ENCODE measurements at places on chromosomes 2 and 18. TPM values are rescaled to one million over a fixed set of nuclear protein-coding genes. Genes with fewer than 3 reads are reported as not detected.
A peak's percentile ranks its signal among the peaks of the same experiment; 100 is the strongest.

DNA sequence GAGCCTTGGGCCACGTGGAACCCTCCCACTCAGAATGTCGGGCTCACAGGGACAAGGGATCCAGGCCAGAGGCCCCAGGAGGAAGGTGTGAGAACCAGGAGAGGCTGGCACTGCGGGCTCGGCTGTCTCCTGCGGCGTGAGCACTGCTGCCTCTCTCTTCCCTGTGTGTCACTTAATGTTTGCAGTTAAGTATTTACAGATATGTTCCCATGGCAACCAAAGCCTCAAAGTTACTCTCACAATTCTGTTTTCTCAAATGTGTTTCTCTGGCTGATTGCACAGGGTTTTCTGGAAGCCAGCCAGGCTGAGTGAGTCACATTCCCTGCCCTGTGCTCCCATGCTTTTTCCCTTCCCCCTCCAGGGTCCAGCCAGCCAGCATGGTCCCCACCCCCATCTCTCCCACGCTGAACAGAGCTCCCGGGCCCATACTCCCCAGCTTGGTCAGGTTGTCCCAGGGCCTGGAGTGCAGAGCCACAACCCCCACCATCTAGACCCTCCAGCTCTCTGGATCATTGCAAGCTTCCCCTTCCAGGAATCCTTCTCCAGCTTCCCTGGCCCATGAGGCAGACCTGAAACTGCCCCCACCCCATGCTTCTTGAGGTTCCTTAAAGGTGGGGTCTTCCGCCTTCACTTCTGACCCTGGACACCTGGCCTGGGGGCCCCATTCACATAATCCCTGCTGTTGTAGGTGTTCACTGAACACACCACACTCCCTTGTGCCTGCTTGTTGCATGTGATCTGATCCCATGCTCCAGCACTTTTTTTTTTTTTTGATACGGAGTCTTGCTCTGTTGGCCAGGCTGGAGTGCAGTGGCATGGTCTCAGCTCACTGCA, 265.9 kb downstream of the CELF4 start:
- no peak overlapping the region for H3K27ac ChIP-seq
- no peaks in the 10 kb centered on the region for H3K36me3 ChIP-seq
- no peaks in the 10 kb centered on the region for H3K4me1 ChIP-seq

GRCh38 chr2:285531-285930, 2.4 kb downstream of the ALKAL2 start:
- no peak for DNase-seq
- peaks cover 12% of the 10 kb centered on the region for H3K4me1 ChIP-seq
- no peak overlapping the region for H3K27ac ChIP-seq
- H3K4me3 ChIP-seq, result no peak overlapping the region

GRCh38 chr2:23649303-23649702, 264.3 kb downstream of the KLHL29 start:
- no peak overlapping the region for H3K4me3 ChIP-seq
- peaks cover 4% of the 10 kb centered on the region for H3K4me1 ChIP-seq
- no peak overlapping the region for H3K27ac ChIP-seq
- no peaks in the 10 kb centered on the region for H3K27me3 ChIP-seq
- H3K36me3 ChIP-seq, result no peaks in the 10 kb centered on the region
- DNase-seq, result no peak

- peaks cover 15% of the 10 kb centered on the region for H3K36me3 ChIP-seq
- H3K27ac ChIP-seq, result no peak overlapping the region
- no peak for DNase-seq
- H3K4me3 ChIP-seq, result no peak overlapping the region
- peaks cover 14% of the 10 kb centered on the region for H3K4me1 ChIP-seq
- H3K27me3 ChIP-seq, result no peaks in the 10 kb centered on the region
Measured at GRCh38 chr2:101895039-101895438, 96.7 kb upstream of the IL1R2 start.

DNA sequence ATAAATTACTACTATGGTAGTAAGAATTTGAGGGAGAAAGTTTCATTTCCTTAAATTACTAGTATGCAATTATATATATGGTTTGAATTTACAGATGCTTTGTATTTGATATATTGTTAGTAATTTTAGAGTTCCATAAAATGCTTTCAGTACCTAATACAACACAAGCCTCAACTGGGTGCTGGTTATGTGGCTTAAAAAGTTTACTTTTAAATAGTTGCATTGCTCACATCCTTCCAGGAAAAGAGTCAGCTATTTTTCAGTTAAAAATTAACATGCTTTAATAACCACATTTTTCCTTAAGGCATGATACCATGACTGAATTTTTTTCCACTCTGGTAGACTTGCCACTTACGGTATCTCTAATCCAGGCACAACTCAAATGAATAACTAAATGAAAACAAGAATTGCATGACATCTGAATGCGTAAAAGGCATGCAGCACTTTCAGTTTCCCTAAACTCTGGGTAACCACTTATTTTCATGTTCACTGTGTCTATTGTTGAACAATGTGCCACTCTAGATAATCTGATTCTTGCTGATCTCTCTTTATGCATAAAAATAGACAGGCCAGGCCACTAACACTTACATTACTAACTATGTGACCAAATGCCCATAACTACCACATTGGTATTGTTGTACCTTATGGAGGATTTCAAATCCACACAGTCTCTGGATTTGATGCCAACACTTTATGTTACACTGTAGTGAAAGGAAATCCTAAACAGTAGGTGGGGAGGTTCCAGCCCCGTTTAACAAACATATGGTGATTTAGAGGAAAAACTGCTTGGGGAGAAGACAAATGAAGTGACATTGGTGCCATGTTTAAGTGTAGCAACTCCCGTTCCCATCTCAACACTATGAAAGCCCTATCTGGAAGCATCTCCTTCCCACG, 35.5 kb upstream of the SLC35F5 start:
- H3K4me1 ChIP-seq, result peaks cover 15% of the 10 kb centered on the region
- H3K27me3 ChIP-seq, result peaks cover 5% of the 10 kb centered on the region
- no peaks in the 10 kb centered on the region for H3K36me3 ChIP-seq
- H3K27ac ChIP-seq, result peak overlapping the region; percentile 88
- no peak for DNase-seq

DNA sequence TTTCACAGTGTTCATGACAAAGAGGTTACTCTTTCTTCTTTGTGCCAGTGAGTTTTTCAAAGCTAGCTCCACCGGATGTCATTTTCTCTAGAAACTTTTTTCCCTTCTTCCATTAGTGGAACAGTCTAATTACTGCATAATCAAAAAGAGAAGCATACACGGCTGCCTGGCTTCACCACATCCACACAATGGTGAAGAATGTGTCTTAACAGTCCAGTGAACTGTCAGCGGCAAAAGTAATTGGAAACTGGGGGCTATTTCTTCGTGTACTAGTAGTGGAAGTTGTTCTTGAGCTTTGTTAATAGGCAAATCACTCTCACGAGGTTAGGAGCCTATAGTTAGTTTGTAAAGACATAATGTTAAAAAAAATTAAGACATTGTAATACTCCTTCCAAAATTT, 32.9 kb upstream of the PIK3C3 start:
- peaks cover 7% of the 10 kb centered on the region for H3K27me3 ChIP-seq
- H3K27ac ChIP-seq, result no peak overlapping the region
- H3K36me3 ChIP-seq, result no peaks in the 10 kb centered on the region
- H3K4me3 ChIP-seq, result no peak overlapping the region

- H3K4me1 ChIP-seq, result no peaks in the 10 kb centered on the region
- DNase-seq, result no peak
Measured at GRCh38 chr18:11336241-11336640, 186.9 kb upstream of the PIEZO2 start.

- peaks cover 15% of the 10 kb centered on the region for H3K27me3 ChIP-seq
- DNase-seq, result no peak
- peaks cover 10% of the 10 kb centered on the region for H3K4me1 ChIP-seq
- no peaks in the 10 kb centered on the region for H3K36me3 ChIP-seq
- no peak overlapping the region for H3K4me3 ChIP-seq
- no peak overlapping the region for H3K27ac ChIP-seq
Measured at GRCh38 chr18:41939326-41939725, 15.7 kb upstream of the PIK3C3 start.

- no peak for DNase-seq
- H3K4me1 ChIP-seq, result no peaks in the 10 kb centered on the region
- H3K27me3 ChIP-seq, result peaks cover 8% of the 10 kb centered on the region
- no peak overlapping the region for H3K27ac ChIP-seq
Measured at GRCh38 chr2:1848599-1848995, 104.3 kb upstream of the PXDN start.

- H3K27me3 ChIP-seq, result no peaks in the 10 kb centered on the region
- no peak for DNase-seq
- no peak overlapping the region for H3K27ac ChIP-seq
- H3K4me3 ChIP-seq, result no peak overlapping the region
- peaks cover 5% of the 10 kb centered on the region for H3K36me3 ChIP-seq
Measured at GRCh38 chr2:46114996-46115395, 182.2 kb upstream of the EPAS1 start.

DNA sequence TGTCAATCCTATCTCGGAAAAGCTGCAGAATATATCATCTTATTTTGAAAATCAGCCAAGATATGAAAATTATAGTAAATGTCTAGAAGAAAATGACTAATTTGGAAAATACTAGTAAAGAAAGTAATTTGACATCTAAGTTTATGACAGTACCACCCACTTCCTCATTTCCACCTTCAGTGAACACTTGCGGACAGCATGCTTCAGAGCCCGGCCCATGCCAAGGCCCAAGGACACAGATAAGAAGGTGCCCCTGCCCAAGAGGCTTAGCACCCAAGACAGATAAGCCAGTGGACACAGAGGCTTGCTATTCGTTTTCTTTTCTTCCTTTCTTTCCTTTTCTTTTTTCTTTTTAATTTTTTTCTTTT, 4.8 kb upstream of the KCNG2 start:
- no peak for DNase-seq
- H3K36me3 ChIP-seq, result no peaks in the 10 kb centered on the region
- peaks cover 64% of the 10 kb centered on the region for H3K27me3 ChIP-seq

DNA sequence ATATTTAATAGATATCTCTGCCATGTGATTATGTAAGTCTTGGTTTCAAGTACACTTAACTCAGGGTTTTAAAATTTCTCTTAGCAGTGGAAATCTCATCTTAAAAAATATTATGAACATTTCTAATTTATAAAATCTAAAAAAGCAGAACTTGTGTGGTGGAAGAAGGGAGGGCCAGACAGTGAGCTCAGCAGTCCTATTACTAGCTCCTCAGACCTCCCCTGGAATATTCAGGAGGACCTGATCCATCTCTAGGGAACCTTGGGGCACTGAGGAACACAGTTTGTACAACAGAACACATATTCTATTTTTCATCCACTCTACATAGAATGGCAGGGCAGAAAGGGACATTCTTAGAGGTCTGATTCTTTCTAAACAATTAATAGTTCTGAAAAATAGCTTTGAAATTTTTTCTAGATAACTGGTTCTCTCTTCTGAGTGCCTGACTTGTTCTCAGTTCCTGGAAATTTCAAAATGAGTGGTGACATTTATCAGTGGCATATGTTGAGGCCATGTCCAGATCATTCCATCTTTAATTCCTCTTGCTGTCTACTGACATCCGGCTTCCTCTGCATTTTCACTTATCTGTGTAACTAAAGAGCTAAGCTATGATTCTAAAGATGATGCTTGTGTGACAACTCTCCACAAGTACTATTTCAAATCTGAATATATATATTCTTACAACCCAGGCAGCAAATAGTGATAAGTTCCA, 8.2 kb upstream of the MAP4K4 start:
- H3K4me1 ChIP-seq, result peaks cover 30% of the 10 kb centered on the region
- no peak overlapping the region for H3K27ac ChIP-seq
- H3K36me3 ChIP-seq, result no peaks in the 10 kb centered on the region
- no peak overlapping the region for H3K4me3 ChIP-seq
- no peak for DNase-seq

DNA sequence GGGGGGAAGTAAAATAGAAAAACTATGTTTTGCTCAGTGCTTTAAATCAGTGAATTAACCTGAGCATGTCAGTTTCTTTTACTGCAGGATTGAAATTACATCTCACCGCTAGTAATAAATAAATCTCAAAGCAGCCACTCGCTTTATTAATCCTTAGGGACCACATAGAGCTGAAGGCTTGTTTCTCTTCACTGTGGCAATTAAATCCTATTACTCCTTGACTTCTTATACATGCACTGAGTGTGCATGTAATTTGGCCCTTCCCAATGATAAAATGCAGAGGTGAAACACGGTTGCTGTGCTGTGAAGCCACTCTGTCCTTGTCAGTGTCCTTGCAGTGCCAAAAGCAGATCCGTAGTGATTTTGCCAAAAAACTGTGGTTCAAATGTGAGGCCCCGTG, 77.1 kb upstream of the RBM44 start:
- no peak overlapping the region for H3K4me3 ChIP-seq
- peaks cover 55% of the 10 kb centered on the region for H3K4me1 ChIP-seq
- peaks cover 43% of the 10 kb centered on the region for H3K36me3 ChIP-seq
- H3K27ac ChIP-seq, result no peak overlapping the region
- H3K27me3 ChIP-seq, result no peaks in the 10 kb centered on the region
- no peak for DNase-seq

DNA sequence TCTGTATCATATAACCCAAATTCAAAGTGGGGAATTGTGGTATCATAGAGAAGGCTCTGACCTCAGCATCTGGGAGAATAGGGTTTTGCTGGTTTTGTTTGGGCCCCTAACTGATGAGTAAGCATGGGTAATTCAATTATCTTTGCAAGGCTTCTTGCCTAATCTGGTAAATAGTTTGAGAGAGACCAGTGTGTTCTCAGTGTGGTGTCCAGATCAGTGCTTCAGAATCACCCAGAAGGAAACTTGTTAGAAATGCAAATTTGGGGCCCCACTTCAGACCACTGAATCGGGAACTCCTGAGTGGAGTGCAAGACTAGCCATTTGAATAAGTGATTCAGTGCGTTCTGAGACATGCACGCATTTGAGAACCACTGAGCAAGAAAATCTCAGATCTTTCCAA, 282.7 kb downstream of the EPHA4 start:
- no peaks in the 10 kb centered on the region for H3K36me3 ChIP-seq
- no peak for DNase-seq

GRCh38 chr2:223180463-223180862, 128.5 kb downstream of the KCNE4 start:
- no peaks in the 10 kb centered on the region for H3K27me3 ChIP-seq
- H3K36me3 ChIP-seq, result no peaks in the 10 kb centered on the region
- DNase-seq, result no peak

- H3K27me3 ChIP-seq, result no peaks in the 10 kb centered on the region
- peak overlapping the region; percentile 46 for H3K4me3 ChIP-seq
- peak overlapping the region; percentile 99 for H3K27ac ChIP-seq
- DNase-seq, result peak; percentile 96
Measured at GRCh38 chr2:3223080-3223923, 154.3 kb downstream of the EIPR1 start.

- H3K4me1 ChIP-seq, result peaks cover 7% of the 10 kb centered on the region
- DNase-seq, result no peak
- H3K4me3 ChIP-seq, result no peak overlapping the region
- no peak overlapping the region for H3K27ac ChIP-seq
- H3K27me3 ChIP-seq, result peaks cover 11% of the 10 kb centered on the region
Measured at GRCh38 chr2:173434762-173435569, 80.3 kb downstream of the CDCA7 start.

TMBIM1 gene
- 57.9 TPM for total RNA-seq

PTPRN gene
- total RNA-seq, result 0.92 TPM

GKN1 gene
- total RNA-seq, result not detected

REG3A gene
- not detected for total RNA-seq

KLHL41 gene
- 0.34 TPM for total RNA-seq

FAM110C gene
- total RNA-seq, result 0.79 TPM

KIAA2012 gene
- not detected for total RNA-seq

LONRF2 gene
- total RNA-seq, result 0.04 TPM

DYNAP gene
- not detected for total RNA-seq

TBR1 gene
- total RNA-seq, result not detected
